ENCODE measurements at places on chromosomes 3 and 15. TPM values are rescaled to one million over a fixed set of nuclear protein-coding genes. Genes with fewer than 3 reads are reported as not detected.
A peak's percentile ranks its signal among the peaks of the same experiment; 100 is the strongest.

GRCh38 chr15:68507447-68507846 lies 71.3 kb upstream of the CORO2B start:
- no peak for DNase-seq

GRCh38 chr15:73331991-73332925 lies 36.5 kb downstream of the HCN4 start:
- DNase-seq: no peak

GRCh38 chr3:2303566-2303965 lies 204.9 kb downstream of the CNTN4 start:
- DNase-seq: no peak

DNA sequence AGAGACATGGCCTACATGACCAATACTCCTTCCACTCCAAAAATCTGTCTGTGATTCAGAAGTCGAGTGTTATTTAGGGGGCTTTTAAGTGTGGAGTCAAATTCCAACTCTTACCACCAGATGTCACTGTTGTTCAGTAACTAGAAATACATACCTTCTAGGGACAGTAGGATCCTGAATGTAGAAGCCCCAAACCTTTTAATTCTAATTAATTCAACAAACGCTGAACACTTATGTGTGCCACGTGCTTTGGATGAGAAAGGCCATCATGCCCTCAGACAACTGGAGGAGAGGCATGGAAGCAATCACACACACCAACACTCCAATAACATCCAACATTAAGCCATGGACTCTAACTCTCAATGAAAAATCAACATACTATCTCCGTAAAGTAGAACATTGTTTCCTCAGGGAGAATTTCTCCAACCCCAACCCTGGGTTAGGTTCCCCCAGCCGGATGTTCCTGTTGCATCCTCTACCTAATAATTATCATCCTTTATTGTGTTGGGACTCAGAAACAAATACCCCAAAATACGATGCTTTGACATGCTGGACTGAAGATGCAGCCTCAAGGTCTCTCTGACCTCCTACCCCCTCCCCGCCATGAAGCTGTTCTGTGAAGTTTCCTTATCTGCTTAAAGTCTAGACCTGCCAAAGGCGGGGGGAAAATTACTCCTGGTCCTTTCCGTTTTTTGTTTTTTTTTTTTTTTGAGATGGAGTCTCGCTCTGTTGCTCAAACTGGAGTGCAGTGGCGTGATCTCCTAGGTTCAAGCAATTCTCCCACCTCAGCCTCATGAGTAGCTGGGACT lies 8.0 kb upstream of the CCDC13 start:
- peak; percentile 70 for DNase-seq

- DNase-seq: no peak
These were observed 87.5 kb upstream of the PLXNA1 start for GRCh38 chr3:126895178-126896066.

PRR20G gene
- polyA plus RNA-seq: not detected

CLDN1 gene
- 1.8 TPM for polyA plus RNA-seq

MINAR1 gene
- polyA plus RNA-seq: 0.35 TPM

ACP3 gene
- polyA plus RNA-seq: 0.19 TPM
